ENCODE measurements at places on chromosomes 1 and 21. TPM values are rescaled to one million over a fixed set of nuclear protein-coding genes. Genes with fewer than 3 reads are reported as not detected.

The OPTC gene
- total RNA-seq = not detected

The ATP1A2 gene
- 61.7 TPM for total RNA-seq

The ELF3 gene
- total RNA-seq = 0.31 TPM

The TCHHL1 gene
- not detected for total RNA-seq

The KCNJ9 gene
- total RNA-seq = 14.7 TPM

The COL8A2 gene
- total RNA-seq = 0.94 TPM

The PADI3 gene
- total RNA-seq = not detected

The GSTM5 gene
- 4.7 TPM for total RNA-seq

The BMP8A gene
- not detected for total RNA-seq

The SNAP47 gene
- total RNA-seq = 77.3 TPM

The HES2 gene
- total RNA-seq = not detected

The CIART gene
- 2.8 TPM for total RNA-seq

The MIXL1 gene
- not detected for total RNA-seq

The PDPN gene
- 7.8 TPM for total RNA-seq

Data from parietal lobe (tissue), 2 donors.